ENCODE measurements at places on chromosomes 16 and 17. TPM values are rescaled to one million over a fixed set of nuclear protein-coding genes. Genes with fewer than 3 reads are reported as not detected.

The AURKB gene
- polyA plus RNA-seq, result 12.9 TPM

The KRT40 gene
- polyA plus RNA-seq, result 10.9 TPM

The OR3A2 gene
- not detected for polyA plus RNA-seq

The ITGAD gene
- polyA plus RNA-seq, result 0.78 TPM

The PHOSPHO1 gene
- polyA plus RNA-seq, result 18.9 TPM

The AP1G1 gene
- polyA plus RNA-seq, result 43.4 TPM

The FGF11 gene
- 1.4 TPM for polyA plus RNA-seq

The TNFRSF17 gene
- polyA plus RNA-seq, result 0.19 TPM

The NUFIP2 gene
- polyA plus RNA-seq, result 31.3 TPM

The SPHK1 gene
- polyA plus RNA-seq, result 1.7 TPM

The TK2 gene
- 14.9 TPM for polyA plus RNA-seq

The MYO15B gene
- polyA plus RNA-seq, result 112 TPM

The P3H4 gene
- 39.5 TPM for polyA plus RNA-seq

The CD300H gene
- not detected for polyA plus RNA-seq

The KRTAP9-8 gene
- not detected for polyA plus RNA-seq

The PRR35 gene
- polyA plus RNA-seq, result 0.14 TPM

The ATP1B2 gene
- polyA plus RNA-seq, result 33.9 TPM

The ADAD2 gene
- polyA plus RNA-seq, result 0.94 TPM

The GAA gene
- polyA plus RNA-seq, result 33.8 TPM

The BCAR1 gene
- 58.6 TPM for polyA plus RNA-seq

The OTOP3 gene
- polyA plus RNA-seq, result not detected

The NTN1 gene
- 7.4 TPM for polyA plus RNA-seq

The C16orf92 gene
- polyA plus RNA-seq, result not detected

The ADAM11 gene
- 1.8 TPM for polyA plus RNA-seq

The MYH2 gene
- polyA plus RNA-seq, result 74.3 TPM

The KRT16 gene
- polyA plus RNA-seq, result not detected

The CRLF3 gene
- 10.3 TPM for polyA plus RNA-seq

The STX1B gene
- 1.9 TPM for polyA plus RNA-seq

The CACNG1 gene
- 267 TPM for polyA plus RNA-seq

The TMEM235 gene
- polyA plus RNA-seq, result not detected

The PIGS gene
- 44.4 TPM for polyA plus RNA-seq

The KRT39 gene
- polyA plus RNA-seq, result 7.2 TPM

The SEPTIN12 gene
- polyA plus RNA-seq, result not detected

The TNFSF13 gene
- 2.6 TPM for polyA plus RNA-seq

The CORO7 gene
- 19.4 TPM for polyA plus RNA-seq

The DPEP2 gene
- polyA plus RNA-seq, result 1.5 TPM

The CCL5 gene
- 1.2 TPM for polyA plus RNA-seq

All from forelimb muscle (tissue), 1 donor.